ENCODE measurements at places on chromosomes 7 and 10.

DNA sequence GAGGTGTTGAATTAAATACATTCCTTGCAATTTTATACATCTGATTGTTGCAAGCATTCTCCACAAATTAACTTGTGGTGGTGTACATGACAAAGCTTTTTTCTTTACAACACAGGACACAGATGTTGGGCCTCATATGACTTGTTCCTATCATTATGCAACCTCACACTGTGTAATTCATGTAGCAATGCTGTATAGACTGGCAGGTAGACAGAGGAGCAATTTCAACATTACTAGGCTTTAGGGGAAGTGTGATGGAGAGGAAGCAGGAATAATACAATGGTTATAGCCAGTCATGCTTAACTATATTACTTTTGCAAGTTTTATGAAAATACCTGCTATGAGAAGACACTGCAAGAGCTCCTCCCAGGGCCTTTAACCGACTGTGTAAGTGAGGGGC is 832.1 kb downstream of the CNTNAP2 start:
- no peak for DNase-seq

- no peak for DNase-seq
These were observed 1.5 kb downstream of the NEUROG3 start for GRCh38 chr10:69571618-69572158.

- DNase-seq = no peak
These were observed 3.5 kb upstream of the SLC35B4 start for GRCh38 chr7:134320201-134320600.

DNA sequence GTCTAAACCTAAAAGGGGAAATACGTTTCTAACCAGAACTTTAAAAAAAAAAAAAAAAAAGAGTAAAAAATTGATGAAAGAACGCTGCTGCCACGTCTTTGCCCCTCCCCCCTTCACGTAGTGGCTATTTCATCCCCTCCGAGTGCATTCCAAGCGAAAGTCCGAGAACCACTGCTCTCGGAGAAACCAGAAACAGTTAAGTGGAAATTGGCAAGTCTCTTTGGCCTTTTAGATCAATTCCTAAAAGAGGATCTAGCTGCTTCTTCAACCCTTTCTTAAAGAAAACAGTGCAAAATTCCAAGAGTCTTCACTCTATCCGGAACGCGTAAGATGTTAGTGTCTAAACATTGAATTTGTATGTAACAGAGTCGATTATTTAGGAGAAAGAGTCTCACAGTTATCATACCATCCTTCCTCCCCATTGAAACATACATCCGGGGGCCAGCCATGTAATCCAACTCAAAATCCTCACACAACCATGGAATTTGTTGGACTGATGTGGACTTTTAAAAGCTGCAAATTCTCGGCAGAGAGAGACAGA is 1.1 kb downstream of the P4HA1 start:
- DNase-seq = peak; percentile 51

DNA sequence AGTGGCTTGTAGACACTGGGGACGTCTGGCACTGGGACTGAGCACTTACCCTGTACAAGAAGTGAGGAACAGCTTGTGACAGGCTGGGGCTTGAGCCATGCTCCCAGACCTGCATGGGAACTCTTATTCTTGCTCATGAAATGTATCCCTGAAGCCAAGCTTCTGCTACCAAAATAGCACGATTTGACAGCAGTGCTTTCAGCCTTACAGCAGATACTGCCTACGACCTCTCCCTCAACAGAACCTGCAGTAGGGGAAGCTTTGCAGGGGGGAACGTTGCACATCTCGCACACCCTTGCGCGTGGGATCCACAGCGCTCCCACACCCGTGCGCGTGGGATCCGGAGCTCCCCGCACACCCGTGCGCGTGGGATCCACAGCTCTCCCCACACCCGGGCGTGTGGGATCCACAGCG is 88.0 kb downstream of the CREM start:
- no peak for DNase-seq

- DNase-seq = no peak
These were observed 129.4 kb upstream of the LSM8 start for GRCh38 chr7:118054529-118054928.

- DNase-seq = no peak
These were observed 76.5 kb downstream of the FAM13C start for GRCh38 chr10:59285848-59286247.

DNA sequence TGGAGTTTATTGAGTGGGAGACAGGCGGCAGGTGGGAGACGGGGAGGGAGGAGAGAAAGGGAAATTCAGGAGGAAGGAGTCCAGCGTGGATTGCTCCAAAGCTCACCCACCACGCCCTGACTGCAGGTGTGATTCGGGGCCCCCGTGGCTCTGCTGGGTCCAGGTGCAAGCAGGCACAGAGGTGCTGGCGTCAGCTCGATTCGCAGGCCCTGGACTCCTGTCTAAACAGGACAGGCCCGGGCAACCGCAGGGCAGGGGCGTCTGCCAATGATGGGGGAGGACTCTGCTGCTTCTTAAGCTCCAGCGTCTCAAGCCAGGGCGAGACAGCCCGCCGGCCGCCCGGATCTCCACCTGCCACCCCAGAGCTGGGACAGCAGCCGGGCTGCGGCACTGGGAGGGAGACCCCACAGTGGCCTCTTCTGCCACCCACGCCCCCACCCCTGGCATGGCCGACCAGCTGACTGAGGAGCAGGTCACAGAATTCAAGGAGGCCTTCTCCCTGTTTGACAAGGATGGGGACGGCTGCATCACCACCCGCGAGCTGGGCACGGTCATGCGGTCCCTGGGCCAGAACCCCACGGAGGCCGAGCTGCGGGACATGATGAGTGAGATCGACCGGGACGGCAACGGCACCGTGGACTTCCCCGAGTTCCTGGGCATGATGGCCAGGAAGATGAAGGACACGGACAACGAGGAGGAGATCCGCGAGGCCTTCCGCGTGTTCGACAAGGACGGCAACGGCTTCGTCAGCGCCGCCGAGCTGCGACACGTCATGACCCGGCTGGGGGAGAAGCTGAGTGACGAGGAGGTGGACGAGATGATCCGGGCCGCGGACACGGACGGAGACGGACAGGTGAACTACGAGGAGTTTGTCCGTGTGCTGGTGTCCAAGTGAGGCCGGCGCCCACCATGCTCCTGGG is at the start of gene CALML3:
Gene CALML3 (plus strand): TSS at position 321 of the 920 bp plus-strand sequence. CDS start 125 bp downstream, at position 446.
- no peak for DNase-seq

GRCh38 chr7:91614431-91614830 is 266.1 kb downstream of the MTERF1 start:
- DNase-seq = no peak

- DNase-seq = no peak
These were observed 149.8 kb downstream of the DOCK4 start for GRCh38 chr7:112056409-112056808.

GRCh38 chr10:72552857-72553256 is 73.0 kb downstream of the MICU1 start:
- DNase-seq = no peak

GRCh38 chr7:77687747-77688144 is 8.5 kb upstream of the RSBN1L start:
- DNase-seq = peak; percentile 40

- no peak for DNase-seq
These were observed 2.7 kb downstream of the NOS3 start for GRCh38 chr7:150993511-150993910.

DNA sequence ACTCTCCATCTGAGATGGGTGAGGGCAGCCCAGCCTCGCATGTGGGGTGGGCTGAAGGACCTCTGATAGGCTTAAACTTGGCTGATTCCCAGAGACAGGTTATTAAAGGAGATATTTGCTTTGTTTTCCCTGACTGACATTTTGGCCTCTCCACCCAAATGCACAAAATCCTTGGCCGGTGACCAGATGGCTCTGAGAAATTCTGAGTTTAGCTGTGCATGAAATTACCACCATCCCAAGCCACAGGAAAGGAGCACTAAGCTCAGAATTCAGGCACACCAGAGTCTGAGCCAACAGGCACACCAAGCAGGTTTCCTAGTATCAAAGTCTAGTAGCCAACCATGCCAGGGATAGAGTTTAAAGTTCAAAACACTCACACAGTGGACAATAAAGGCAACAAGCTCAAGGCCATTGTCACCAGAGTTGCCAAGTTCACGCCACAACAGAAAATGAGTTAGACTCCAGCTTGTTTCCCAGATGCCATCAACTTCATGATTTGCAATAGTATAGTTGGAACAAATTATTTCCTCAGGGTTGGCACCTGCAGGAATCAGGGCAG is 387.6 kb downstream of the KCNMA1 start:
- no peak for DNase-seq

DNA sequence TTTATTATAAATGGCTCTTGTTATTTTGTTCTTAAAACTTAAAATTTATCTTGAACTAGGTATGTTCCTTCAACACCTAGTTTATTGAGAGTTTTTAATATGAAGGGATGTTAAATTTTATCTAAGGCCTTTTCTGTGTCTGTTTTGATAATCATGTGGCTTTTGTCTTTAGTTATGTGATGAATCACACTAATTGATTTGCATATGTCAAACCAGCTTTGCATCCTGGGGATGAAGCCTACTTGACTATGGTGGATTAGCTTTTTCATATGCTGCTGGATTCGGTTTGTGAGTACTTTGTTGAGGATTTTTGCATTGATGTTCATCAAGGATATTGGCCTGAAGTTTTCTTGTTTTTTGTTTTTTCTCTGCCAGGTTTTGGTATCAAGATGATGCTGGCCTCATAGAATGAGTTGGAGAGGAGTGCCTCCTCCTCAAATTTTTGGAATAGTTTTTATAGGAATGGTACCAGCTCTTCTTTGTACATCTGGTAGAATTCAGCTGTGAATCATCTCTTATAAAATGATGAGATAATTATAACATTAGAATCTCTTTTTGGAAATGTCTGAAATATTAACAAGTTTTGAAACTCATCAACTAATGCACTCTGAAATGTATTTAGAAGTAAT is 78.7 kb upstream of the AGR3 start:
- no peak for DNase-seq

DNA sequence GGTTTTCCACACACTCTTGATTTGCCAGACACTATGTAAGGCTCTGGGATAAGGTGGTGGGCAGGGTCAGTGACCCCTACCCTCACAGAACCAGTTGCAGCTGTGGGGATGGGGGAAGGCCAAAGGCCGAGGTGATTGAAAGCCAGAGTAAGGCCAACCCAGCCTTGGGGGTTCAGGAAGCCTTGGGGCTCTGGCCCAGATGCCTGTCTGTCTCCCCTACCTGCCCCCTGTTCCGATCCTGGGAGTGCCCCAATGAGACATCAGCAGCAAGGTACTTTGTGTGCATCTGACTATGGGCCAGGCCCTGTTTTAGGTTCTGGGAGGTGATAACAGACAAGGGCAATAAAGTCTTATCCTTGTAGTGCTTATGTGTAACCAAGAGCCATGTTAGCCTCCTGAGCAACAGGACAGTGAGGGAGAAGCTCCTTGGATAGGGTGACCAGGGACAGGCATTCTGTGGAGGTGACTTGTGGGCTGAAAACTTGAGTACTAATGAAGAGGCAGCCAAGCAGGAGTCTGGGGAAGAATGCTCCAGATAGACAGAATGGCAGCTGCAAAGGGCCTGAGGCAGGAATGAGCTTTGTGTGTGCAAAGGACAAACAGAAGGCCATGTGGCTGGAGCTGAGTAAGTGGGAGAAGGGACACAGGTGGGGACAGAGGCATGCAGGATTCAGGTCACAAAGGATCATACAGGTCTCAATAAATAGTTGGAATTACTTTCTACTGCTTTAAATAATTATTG is 35.4 kb downstream of the TSPAN14 start:
- no peak for DNase-seq

GRCh38 chr7:12706900-12707536 is 19.6 kb downstream of the ARL4A start:
- no peak for DNase-seq

DNA sequence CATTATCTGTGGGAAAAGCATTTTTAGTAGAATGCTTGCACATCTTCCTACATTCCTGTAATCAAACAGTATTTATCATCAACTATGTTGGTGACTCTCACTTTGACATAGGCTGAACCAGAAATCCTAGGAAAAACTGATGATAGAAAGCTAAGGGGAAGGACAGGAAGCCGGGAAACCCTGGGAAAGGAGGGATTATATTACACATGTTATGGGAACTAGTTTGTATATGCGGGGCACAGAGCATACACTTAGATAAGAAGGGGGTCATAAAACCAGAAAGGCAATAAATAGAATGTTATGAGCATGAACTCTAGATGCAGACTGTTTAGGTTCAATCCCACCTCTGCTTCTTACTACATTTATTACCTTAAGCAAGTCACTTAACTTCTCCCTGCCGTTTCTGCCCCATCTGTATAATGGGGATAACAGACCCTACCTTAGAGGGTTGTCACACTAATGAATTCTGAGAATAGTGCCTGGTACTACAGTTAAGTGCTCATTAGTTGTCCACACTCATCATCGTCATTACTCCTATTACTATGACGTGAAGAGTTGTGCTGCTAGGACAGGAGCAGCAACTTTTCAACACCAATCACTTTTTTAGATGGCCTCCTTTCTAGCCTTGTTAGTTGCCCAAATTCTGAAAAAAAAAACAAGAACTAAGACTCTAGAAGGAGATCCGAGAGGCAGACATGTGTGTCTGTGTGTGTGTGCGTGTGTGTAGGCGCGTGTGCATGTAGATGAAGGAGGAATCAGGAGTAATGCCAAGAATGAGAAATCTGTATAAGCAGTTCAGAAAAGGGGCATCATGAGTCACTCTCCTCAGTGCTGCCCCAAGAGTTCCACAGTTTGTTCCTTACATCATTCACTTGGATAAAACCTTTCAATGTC is 52.2 kb downstream of the KMT2C start:
- DNase-seq = no peak

- DNase-seq = no peak
These were observed 918 bp downstream of the DBNL start for GRCh38 chr7:44045226-44046014.

- DNase-seq = no peak
These were observed 35.8 kb downstream of the IQUB start for GRCh38 chr7:123498601-123499000.

- no peak for DNase-seq
These were observed 94.3 kb upstream of the DNAAF5 start for GRCh38 chr7:631964-632830.

DNA sequence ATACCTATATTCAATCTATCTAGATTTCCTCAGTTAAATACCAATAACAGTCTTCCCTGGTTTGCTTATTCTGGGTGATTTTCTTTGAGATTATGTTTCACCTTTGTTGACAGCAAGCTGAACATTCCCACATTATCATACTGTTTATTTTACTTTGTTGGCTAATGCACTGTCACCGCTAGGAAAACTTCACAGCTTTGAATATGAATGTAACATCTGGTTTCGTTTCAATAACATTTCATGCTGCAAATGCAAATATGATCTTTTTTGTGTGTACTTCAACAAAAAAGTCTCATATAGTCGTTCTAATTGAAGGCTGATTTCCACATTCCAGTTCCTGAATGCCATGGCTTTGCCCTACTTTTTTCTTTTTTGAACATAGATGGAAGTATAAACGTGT is 946.3 kb upstream of the GHITM start:
- no peak for DNase-seq

GRCh38 chr10:12909182-12909835 is 92.2 kb downstream of the CCDC3 start:
- DNase-seq = no peak

GRCh38 chr7:20327055-20327454 is 3.6 kb upstream of the ITGB8 start:
- DNase-seq = no peak

- DNase-seq = no peak
These were observed 312.3 kb downstream of the DGKB start for GRCh38 chr7:14590206-14590605.

- DNase-seq = no peak
These were observed 17.0 kb downstream of the PDE1C start for GRCh38 chr7:32053204-32053603.

GRCh38 chr10:103668351-103669242 is 175.1 kb downstream of the NEURL1 start:
- DNase-seq = peak; percentile 25

- DNase-seq = no peak
These were observed 22.1 kb downstream of the PLAC9 start for GRCh38 chr10:80154626-80154977.

- DNase-seq = no peak
These were observed 315.2 kb upstream of the GLI3 start for GRCh38 chr7:42552227-42552626.

Measured in NCI-H2227 treated with DMSO at 0.1 percent for 48 hours (cell line).